Kidney (tissue), 22 donors: ENCODE measurements at places on chromosomes 13 and 19.

DNA sequence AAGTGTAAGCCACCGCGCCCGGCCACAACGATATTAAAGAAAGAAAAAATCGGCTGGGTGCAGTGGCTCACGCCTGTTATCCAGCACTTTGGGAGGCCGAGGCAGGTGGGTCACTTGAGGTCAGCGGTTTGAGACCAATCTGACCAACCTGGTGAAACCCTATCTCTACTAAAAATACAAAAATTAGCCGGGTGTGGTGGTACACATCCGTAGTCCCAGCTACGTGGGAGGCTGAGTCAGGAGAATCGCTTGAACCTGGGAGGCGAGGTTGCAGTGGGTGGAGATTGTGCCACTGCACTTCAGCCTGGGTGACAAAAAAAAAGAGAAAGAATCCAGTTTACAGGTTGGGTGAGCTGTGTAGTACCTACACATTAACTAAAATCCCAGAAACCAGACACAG, 99.9 kb upstream of the CACNA1A start:
- DNase-seq, result no peak

- no peak for DNase-seq
Observed at GRCh38 chr19:50870417-50871089, 2.7 kb upstream of the KLK2 start.

GRCh38 chr19:17719730-17720400, 585 bp downstream of the MAP1S start:
- DNase-seq, result peak; percentile 86

DNA sequence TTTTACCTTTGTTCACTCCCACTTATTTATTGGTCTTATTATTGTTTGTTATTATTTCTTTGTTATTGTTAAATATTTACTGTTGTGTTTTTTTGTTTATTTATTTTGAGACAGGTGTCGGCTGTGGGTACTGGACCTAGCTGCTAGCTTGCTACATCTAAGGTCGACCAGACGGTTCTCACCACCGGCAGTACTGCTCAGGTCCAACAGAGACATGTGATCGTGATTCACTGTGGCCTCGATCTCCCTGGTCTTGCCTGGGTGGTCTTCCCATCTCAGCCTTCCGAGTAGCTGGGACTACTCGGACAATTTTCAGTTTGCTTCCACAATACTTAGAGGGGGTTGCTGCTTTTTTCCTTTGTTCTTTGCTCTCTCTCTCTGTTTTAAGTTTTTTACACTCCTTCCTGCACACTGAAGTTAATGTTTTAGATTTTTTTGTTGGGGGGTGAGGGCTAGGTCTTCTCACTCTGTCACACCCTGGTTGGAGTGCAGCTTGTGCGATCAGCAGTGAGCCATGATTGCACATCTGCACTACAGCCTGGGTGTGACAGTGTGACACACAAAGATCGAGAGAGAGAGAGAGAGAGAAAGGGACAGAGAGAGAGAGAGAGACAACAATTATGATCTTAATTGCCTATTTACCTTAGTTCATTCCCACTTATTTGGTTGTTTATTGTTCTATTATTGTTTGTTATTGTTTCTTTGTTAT, 1432.4 kb downstream of the UQCRFS1 start:
- DNase-seq, result no peak

- no peak for DNase-seq
Observed at GRCh38 chr13:93201992-93202558, 24.5 kb upstream of the GPC6 start.

- no peak for DNase-seq
Observed at GRCh38 chr13:25945596-25945995, 106.2 kb downstream of the SHISA2 start.

- DNase-seq, result no peak
Observed at GRCh38 chr13:102261809-102262208, 140.0 kb downstream of the FGF14 start.

GRCh38 chr13:91804724-91805123, 406.3 kb downstream of the GPC5 start:
- DNase-seq, result no peak

- no peak for DNase-seq
Observed at GRCh38 chr13:77390391-77390790, 63.5 kb upstream of the MYCBP2 start.
